ENCODE measurements at places on chromosomes 4 and X.

DNA sequence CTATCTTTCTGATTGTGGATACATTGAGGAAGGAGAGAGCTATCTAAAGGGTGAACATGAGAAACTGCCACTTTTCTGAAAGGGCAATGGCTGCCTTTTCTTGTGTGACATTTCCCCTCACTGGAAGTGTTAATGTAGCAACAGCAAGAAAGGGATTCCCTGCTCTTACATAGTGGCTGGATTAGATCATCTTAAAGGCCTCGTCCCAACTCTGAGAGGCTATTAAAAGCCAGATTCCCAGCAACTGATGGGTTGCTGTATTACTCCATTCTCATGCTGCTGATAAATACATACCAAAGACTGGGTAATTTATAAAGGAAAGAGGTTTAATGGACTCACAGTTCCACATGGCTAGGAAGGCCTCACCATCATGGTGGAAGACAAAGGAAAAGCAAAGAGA lies 33.7 kb upstream of the ADH7 start:
- no peak for DNase-seq

- no peak for DNase-seq
Observed at GRCh38 chr4:167114416-167114971, 119.8 kb downstream of the SPOCK3 start.

- DNase-seq, result no peak
Observed at GRCh38 chrX:41553688-41554087, 106.5 kb downstream of the NYX start.

GRCh38 chr4:153705743-153706468 lies 21.8 kb downstream of the TLR2 start:
- DNase-seq, result no peak

DNA sequence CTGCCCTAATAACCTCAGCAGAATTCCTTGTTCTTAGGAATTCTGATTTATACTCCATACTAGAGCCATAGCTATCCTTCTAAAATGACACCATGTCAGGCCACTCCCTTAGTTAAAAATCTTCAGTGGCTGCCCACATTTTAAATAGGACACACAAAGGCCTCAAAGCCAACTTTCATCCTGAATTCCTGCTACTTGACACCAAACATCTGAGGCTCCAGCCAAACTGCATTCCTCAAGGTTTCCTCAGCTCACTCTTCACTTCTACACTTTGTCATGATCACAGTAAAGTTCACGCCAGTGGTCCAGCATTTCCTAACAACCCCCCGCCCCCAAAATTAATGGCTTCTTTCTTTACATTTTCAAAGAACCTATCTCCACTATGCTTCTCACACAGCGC lies 124.3 kb downstream of the ADGRA3 start:
- no peak for DNase-seq

- DNase-seq, result no peak
Observed at GRCh38 chr4:80173841-80174240, 23.5 kb upstream of the PRDM8 start.

- no peak for DNase-seq
Observed at GRCh38 chr4:84722720-84723119, 139.8 kb downstream of the CDS1 start.

DNA sequence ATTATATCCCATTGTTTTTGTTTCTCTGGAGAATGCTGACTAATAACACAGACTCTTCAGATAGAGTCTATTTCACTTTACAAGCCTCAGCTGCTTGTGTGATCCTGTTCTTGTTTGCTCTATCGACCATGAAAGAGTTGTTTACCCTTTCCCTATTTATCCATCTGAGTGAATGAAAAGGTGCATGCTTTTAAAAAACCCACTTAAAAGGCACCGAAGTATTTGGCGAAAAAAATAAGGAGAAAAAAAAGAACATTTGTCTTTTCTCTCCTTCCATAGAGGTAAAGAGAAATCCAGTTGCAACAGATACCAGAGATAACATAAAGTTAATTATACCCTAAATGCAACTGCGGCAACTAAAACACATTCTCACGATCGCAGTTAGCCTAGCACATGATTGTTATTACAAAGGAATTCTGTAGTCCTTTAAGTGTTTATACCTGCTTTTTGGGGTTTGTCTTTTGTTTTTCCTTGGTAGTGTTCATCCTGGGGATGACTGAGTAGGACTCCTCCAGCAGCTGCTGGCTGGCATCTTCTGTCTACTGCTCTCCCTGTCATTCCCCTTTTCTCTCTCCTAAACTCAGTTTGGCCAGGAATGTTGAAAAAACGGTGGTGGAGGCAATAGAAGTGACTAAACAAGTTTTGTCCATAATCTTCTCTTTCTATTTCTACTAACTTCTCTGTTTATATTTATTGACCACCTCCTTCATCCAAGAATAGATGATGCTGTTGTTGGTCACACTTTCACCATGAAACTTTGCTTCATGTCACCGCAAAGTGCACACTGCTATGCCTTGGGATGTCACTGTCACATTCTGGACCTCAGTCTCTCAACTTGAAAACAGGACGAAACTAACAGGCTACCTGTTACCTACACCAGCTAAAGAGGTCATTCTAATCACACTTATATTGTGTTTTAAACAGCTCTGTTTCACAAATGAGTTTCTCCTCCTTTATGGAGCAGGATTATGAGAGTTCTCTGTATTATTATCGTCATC lies 41.9 kb upstream of the FRAS1 start:
- no peak for DNase-seq

GRCh38 chr4:121219227-121219626 lies 55.1 kb upstream of the TNIP3 start:
- DNase-seq, result no peak

DNA sequence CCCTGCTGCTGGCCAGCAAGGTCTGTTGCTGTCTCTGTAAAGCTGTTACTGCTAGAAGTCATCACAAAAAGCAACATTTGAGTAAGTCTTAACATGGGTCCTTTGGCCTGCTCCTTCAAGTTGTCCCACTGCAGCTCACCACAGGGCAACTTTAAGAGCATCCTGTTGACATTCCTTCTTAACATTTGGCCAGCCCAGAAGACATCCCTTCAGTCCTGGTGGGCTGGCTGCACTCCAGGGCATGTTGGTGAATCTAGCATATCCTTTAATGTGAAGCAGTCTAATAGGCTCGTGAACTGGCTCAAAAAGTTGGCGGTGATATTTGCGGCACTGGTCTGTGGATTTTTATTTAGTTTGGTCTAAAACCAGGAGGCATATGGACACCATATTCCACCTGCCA lies 92.2 kb upstream of the MAML3 start:
- no peak for DNase-seq

- no peak for DNase-seq
Observed at GRCh38 chr4:58760100-58760499, 1649.9 kb upstream of the IGFBP7 start.

DNA sequence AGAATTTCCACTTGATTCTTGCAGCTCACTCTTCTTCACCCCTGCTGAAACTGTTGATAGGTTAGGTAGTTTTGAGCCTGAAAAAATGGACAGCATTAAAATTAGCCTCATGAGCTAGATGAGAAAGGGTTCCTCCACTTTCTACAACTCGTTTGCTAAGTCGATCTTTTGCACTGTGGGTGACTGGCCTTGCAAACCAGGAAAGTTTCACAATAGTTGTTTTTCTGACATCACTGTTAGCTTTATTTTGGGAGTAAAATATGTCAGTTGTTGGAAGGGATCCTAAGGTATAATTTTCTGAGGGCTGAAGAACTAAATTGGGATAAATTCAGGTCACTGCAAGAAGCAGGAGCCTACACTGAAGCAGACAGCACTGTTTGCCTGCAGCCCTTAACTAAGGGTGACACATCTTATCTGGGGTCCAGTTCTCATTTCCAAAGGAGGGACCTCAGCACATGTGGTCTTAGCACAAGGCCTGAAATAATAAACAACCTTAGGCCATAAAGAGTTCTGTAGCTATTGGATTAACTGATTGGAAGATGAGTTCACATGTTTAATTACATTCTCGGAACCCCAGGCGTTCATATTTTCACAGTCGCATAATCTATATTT lies 29.1 kb downstream of the ANAPC4 start:
- no peak for DNase-seq

DNA sequence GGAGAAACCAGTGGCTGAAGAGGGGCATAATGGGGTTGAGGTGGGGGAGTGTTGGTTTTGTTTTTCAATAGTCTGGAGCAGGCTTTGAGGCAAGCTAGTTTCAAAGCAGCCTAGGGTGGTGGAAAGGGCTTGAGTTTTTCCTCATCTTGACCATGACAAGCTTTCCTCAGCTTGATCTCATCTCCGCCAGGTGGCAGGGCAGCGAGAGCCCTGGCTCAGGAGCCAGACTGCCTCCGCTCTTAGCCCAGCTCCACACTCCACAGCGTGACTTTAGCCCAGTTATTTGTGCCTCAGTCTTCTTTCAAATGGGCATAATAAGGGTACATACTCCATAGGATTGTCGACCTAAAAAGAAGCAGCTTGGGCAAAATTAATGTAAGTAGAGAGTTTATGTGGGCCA lies 29.9 kb upstream of the SOWAHD start:
- DNase-seq, result peak; percentile 52

DNA sequence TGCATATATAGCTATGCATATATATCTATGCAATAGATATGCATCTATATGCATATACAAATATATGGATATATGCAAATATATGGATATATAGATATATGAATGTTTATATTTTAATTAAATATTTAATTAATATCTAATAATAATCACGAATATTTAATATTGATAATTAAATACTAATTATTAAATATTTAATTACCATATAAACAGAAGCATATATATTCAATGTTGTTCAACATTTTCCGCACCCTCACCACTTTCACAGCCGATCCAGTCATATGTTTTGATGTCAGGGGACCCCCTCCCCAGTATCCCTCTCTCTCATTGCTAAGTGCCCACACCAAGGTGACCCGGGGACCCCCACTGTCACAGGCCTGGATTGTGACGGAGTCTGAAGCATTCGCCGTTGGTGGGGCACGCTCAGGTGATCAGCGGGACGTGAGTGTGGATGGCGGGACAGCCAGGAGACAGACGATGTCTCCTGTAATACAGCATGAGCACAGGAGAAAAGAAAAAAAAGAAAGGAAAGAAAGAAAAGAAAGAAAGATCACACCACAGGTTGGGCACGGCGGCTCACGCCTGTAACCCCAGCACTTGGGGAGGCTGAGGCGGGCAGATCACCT lies 199.7 kb downstream of the CRLF2 start:
- no peak for DNase-seq

- DNase-seq, result no peak
Observed at GRCh38 chr4:1195891-1196401, 23.6 kb upstream of the SPON2 start.

GRCh38 chrX:72045552-72046277 lies 86.0 kb downstream of the RTL5 start:
- DNase-seq, result peak; percentile 78

- no peak for DNase-seq
Observed at GRCh38 chr4:176534566-176534965, 214.8 kb downstream of the SPCS3 start.

GRCh38 chr4:153955327-153955726 lies 166.4 kb upstream of the SFRP2 start:
- DNase-seq, result no peak

GRCh38 chr4:143025081-143025704 lies 159.5 kb upstream of the USP38 start:
- peak; percentile 53 for DNase-seq

- no peak for DNase-seq
Observed at GRCh38 chrX:39808471-39808917, 289.3 kb downstream of the BCOR start.

DNA sequence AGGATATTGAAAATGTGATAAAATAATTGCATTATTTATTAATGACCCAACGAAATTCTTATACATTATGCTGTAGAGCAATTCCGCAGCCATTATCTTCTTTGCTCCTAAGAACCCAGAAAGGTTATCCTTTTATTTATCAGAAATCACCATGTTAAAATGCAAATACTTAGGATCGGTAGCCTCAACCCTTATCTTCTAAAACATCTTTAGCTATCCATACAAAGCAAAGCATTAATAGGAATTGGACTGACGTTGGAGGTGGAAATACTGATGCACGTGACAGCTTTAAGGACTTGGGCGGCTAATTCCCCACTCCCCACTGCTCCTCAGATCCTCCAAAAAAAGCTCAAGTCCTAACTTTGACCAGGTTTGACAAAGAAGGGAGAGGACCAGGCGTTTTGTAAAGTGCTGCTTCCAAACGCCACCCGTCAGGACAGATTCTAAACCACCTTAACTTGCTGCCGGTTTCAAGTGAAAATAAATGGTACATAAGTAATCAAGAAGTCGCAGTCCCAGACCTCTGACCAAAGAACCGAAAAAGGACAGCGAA lies 539 bp upstream of the SPCS3 start:
- no peak for DNase-seq

- no peak for DNase-seq
Observed at GRCh38 chr4:180641495-180641894, 1601.7 kb upstream of the TENM3 start.

- DNase-seq, result no peak
Observed at GRCh38 chrX:99398545-99398944, 1011.5 kb downstream of the PCDH19 start.

DNA sequence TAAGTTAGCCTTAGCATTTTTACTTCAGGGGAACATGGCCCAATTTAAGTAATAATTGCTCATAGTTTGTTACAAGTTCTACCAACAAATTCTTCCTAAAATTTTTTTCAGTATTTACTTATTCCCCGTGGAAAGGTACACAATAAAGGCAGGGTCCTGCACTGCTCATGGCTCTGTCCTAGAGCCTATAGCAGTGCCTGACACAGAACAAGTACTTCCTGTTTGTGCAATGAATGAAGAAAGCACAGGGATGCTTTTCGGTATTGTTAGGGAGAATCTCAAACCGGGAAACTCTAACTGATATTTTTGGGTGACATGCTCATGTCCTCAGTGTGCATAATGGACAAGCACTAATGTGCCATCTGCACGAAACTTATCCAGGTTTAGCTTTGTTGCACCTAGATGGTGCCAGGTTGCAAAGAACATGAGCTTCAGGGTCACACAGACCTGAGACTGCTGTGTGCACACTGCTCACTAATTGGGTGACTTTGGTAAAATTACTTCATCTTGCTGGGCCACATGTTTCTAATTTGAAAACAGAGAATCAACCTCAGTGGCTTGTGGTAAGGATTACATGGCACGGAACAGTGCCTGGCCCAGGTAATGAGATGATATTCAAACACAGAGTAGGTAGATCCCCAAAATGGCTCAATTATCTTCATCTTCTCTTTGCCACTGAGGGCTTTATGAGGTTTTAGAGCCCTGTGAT lies 175.8 kb upstream of the NPY2R start:
- DNase-seq, result no peak

DNA sequence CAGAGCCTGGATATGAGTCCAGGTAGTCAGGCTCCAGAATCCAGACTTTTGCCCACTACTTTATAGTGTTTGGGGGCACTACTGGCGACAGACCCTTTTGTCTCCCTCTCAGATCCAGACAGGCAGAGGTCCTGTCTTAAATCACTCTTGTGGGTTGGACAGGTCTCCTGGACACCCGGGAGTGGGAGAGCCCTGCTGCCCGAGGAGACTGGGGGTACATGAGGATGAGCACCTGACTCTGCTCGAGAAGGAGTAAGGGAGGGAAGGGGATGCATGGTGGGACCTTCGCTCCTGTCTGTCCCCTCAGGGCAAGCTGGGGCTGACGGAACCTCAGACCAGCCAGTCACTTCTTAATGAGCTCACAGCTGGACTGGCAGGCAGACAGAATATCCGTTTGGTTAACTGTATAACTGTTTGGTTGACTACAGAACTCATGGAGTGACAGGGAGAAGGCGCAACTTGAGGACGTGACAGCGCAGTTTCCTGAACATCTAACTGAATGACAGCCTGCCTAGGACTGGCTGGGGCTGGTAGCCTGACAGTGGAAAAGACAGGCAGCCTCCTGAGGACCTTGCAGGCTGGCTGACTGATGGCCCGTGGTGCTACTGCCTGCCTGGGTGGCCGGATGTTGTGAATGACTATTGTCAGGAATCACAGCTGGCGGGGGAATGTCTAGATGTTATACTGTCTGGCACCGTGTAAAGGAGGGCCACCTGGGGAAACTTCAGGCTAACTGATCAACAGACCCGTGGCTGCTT lies 1.6 kb upstream of the SUV39H1 start:
- no peak for DNase-seq
